Erythroblast (primary cell): ENCODE measurements at places on chromosomes 4 and X.

GRCh38 chrX:250965-251364 lies 30.2 kb upstream of the PLCXD1 start:
- DNase-seq = no peak

DNA sequence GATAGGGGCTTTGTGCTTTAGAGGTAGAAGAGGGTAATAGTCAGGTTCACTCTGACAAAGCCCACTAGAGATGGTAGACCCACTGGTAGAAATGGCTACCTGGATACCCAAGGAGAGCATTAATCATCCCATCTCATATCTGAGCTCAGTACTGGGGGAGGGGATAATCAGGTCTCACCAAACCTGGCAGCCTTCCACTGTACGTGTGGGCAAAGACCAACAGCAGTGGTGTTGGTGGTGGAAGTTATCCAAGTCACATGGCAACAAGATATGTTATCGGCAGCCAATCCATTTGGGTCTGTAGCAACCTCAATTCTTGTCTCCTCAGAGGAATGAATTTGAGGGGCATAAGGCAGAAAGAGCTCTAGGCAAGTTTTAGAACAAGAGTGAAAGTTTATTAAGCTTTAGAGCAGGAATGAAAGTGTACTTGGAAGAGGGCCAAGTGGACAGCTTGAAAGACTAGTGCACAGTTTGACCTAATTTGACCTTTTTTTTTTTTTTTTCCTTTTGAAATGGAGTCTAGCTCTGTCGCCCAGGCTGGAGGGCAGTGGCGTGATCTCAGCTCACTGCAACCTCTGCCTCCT lies 67.0 kb upstream of the CXCL13 start:
- DNase-seq = no peak

DNA sequence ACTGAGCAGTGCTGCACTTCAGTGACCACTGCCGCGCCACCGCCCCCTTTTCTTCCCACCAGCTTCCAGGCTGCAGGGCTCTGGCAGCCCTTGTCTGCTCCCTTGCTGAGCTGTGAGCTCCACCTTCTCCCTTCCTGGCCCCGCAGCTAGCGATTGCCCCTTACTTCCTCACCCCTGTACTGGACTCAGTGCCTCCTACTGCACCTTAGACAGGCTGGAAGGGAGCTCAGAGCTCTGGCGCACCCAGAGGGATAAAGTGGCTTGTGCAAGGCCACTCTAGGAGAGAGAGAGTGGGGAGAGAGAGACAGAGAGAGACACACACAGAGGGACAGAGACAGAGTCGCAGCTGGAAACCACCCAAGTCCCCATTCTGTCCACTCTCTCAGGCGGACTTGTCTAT lies 6.0 kb downstream of the RASL11B start:
- no peak for DNase-seq

GRCh38 chr4:18394656-18395055 lies 373.1 kb upstream of the LCORL start:
- no peak for DNase-seq

- no peak for DNase-seq
Measured at GRCh38 chr4:84954982-84955567, 11.4 kb downstream of the WDFY3 start.

- DNase-seq = peak; percentile 3
Measured at GRCh38 chrX:22952010-22952409, 47.8 kb upstream of the DDX53 start.

DNA sequence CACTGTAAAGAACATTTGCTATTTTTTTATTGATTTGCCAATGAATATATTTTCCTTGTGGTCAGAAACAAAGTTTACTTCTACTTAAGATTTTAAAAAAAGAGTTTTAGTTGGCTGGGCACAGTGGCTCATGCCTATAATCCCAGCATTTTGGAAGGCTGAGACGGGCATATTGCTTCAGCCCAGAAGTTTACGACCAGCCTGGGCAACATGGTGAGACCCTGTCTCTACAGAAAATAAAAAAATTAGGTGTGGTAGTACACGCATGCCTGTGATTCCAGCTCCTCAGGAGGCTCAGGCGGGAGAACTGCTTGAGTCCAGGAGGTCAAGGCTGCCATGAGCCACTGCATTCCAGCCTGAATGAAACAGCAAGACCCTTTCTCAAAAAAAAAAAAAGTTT lies 36.8 kb downstream of the LRP2BP start:
- DNase-seq = no peak
